ENCODE measurements at places on chromosomes 1 and 21.
A peak's percentile ranks its signal among the peaks of the same experiment; 100 is the strongest.

DNA sequence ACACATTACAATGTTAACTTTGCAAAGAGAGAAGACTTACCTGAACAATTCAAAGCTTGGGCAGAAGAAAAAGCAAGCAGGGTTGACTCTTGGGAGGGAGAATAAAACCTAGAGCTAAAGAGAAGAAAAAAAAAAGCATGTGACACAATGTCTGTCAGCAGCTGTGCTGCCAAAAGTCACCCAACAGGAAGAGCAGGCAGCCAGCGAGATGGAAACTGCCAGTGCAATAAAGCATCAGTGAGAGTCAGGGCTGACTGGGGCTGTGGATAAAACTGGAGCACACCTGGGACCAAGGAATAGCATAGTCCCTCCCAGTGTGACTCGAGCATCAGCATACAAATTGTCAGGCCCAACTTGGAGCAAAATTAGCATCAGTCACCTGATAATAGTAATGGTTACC is 65.0 kb upstream of the SLC22A15 start:
- DNase-seq: no peak

DNA sequence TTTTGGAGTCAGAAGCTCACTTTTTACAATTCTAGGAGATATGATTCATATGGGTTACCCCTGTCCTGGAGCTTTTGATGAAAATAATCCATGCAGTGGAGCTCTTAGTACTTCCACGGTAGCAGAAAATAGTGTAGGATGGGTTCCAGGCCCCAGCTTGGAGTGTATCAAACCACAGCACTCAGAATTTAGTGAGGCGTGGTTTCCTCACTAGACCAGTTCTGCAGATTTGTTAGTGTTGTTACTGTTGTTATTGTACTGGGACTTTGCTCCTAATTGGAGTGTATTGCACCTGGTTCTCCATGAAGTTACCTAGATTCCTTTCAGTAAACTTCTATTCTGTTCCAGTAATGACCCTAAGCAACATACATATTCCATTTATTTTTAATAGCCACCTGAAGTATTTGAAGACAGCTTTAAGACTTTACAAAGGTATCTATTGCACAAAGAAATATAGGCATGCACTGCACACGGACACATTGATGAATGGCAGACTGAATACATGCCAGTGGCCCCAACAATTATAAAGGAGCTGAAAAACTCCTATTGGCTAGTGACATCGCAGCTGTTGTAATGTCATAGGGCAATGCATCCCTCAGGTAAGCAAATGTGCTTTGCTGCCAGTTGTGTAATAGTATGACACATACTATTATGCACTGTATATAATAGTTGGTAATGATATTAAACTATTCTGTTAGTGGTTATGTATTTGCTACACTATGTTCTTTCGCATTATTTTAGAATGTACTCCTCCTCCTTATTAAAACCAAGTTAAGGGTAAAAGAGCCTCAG is 1058.0 kb downstream of the KCNT2 start:
- no peak for DNase-seq

DNA sequence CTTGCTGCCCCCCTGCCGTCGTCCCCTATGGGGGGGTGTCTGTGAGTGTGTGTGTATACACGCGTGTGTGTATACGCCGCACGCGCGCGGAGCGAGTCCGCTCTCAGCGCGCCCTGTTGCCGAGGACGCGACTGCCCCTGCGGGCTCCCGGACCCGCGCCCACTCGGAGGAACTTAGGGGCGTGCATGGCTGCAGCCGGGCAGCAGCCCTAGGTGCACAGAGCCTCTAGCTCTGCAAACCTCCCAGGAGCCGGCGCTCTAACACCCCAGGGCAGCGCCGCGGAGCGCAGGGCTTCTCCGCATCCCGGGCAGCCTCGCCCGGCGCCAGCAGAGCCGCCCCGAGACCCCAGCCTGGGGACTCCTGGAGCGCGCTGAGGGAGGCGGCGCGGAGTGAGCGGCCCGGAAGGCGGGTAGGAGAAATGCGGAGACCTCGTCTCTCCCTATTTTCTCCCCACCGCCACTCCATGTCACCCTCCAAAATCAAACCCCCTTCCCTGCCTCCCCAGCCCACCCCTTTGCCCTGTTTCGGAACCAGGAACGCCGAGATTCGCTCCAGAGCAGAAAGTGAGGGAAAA is 574 bp downstream of the ITPKB start:
- no peak for DNase-seq

- DNase-seq: no peak
These were observed 7.3 kb upstream of the ACOT11 start for GRCh38 chr1:54540582-54541295.

- no peak for DNase-seq
These were observed 169.2 kb upstream of the B3GALT2 start for GRCh38 chr1:193355626-193356025.

DNA sequence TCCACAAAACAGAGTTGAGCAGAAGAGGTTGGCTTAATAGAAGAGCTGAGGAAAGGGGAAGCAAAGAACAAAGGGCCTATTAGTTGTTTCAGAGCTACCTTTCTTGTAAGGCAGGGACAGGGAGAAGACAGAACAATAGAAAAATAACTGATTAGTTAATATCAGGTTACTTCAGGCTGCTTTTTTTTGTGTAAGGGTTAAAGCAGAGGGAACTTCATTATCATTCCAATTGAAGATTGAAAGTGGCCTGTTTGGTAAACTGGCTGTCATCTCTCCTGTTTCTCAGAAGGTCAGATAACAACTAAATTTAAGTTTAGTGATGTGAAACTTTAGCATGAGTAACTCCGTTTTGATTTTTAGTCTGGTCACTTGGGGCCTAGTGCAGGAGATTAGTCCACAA is 22.3 kb downstream of the CDC42 start:
- DNase-seq: no peak

DNA sequence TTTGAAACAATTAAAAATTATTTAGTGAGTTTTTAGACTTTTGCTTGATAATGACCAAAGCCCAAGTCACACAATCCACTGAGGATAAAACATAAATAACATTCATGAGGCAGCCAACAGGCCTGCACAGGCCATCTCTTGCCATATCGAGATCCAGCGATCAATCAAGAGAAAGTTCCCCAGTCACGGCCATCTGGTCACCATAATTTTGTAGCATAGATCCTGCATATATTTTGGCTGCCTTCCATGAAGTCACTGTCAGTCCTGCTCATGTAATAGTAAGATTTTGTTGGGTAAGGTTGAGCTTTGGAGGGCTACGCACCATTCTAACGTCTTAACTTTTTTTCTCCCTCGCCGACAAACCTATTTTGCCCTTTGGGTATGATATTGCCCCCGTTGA is 17.5 kb downstream of the KPNA6 start:
- no peak for DNase-seq

GRCh38 chr1:151504252-151504651 is 6.9 kb upstream of the CGN start:
- peak; percentile 26 for DNase-seq

DNA sequence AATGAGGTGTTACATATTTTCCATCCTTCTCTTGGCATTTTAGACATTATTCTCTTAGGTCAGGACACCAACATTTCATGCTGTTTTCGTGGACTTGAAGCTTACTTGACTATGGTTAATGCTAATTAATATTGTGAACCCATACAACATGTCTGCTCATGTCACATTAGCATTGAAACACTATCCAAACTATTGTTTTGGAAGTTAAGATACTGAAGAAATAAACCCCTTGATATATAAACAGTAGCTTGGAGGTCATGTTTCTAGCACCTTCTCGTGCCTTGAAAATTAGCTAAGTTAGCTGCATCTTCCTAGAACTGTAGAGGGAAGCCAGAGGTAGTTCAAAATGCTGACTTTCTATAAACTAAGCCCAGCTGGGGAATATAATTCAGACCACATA is 288.8 kb downstream of the LTN1 start:
- DNase-seq: no peak

DNA sequence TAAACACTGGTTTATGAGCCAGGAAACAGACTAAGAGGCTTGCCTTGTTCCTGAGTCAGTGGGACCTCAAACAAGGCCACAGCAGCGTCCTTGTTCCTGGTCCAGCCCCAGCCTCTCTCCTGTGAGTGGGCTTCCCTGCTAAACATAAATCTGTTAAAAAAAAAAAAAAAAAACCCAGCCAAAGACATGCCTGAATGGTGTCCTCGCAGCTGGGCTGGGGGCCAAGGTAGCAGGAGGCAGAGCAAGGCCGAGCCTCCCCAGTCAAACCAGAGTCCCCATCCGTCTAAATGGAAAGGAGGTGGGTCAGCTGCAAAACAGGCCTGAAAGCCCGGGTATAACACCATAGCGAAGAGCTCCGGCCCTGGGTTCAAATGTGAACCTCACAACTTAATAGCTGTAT is 18.1 kb upstream of the IFFO2 start:
- DNase-seq: no peak

DNA sequence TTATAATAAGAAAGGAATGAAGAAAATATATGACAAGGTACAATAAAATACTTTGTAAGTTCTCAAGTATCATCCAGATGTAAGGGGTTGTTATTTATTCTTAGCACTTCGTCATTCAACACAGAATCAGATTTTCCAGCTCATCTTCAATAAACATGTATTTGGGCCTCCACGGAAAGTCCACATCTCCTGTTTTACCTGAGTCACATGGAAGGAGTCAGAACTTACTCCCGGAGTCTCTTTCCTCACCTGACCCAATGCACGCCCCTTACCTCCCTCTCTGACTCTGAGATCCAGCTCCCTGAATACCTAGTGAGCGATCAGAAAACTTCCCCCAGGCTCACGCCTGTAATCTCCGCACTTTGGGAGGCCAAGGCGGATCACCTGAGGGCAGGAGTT is 1.5 kb upstream of the PMVK start:
- DNase-seq: no peak

DNA sequence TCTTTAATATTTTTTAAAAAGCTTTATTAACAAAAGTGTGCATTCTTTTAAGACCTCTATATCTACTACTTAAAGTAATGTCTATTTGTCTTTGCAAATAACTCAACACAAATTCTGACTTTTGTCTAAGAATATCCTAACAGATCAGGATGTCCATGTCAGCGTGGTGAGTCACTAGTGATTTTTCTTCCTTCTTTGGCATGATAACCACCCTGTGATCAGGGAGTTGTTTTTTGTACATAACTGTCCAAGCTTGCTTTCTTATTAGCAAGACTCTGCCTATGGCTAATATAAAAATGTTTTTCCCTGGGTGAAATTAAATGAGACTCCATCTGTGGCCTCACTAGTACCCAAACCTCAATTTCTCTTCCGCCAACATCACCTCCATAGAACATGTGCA is 688.9 kb upstream of the ADGRL2 start:
- DNase-seq: peak; percentile 82

DNA sequence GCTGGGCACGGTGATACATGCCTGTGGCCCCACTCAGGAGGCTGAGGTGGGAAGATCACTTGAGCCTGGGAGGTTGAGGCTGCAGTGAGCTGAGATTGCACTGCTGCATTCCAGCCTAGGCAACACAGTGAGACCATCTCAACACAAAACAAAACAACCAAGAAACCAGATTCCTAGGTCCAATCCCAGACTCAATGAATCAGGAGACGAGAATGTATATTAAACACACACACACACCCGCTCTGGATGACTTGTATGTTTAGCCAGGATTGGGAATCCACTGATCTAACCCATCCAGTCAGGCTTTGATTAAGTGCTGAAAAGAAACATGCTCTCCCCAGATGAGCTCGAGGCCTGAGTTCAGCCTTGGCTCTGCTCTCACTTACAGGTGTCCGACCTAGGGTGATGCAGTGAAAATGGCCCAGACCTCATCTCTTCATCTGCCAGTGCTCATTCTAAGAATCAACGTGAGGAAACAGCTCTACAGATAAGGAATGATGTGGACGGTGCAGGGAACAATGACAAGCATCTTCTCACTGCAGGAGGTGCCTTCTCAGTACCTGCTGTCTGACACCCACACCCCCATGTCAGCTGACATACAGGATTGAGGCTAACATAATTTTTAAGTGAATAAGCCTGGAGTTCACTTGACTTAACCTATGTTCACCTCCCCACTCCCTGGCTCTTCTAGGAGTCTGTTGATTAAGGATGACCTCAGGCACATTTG is 15.3 kb upstream of the SRSF4 start:
- peak; percentile 57 for DNase-seq

DNA sequence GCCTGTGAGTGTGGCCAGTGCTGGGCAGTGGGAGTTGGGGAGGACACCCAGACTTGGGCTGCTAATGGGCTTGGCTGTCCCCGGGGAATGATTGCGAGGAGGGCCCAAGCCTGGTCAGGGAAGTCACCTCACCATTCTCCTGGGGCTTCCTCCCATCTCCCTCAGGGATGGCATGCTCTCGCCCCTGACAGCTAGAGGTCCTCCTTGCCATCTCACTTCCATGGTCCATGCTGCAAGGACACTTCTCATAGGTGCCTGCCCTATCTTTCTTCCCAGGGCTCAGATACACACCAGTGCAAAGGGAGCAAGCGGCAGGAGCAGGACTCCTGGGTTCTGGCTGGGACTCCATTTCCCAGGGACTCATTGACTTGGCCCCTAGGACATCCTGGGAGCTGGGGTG is 4.1 kb downstream of the NTRK1 start:
- DNase-seq: no peak

DNA sequence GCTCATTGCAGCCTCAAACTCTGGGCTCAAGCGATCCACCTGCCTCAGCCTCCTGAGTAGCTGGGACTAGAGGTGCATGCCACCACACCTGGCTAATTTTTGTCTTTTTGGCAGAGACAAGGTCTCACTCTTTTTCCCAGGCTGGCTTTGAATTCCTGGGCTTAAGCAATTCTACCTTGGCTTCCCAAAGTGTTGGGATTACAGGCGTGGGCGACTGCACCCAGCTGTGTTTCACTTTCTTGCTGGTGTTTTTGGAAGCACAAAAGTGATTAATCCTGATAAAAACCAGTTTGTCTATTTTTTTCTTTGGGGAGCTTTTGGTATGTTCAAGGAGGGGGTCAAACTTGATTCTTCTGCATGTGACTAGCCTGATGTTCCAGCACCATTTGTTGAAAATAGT is 19.3 kb downstream of the RNF11 start:
- DNase-seq: no peak

DNA sequence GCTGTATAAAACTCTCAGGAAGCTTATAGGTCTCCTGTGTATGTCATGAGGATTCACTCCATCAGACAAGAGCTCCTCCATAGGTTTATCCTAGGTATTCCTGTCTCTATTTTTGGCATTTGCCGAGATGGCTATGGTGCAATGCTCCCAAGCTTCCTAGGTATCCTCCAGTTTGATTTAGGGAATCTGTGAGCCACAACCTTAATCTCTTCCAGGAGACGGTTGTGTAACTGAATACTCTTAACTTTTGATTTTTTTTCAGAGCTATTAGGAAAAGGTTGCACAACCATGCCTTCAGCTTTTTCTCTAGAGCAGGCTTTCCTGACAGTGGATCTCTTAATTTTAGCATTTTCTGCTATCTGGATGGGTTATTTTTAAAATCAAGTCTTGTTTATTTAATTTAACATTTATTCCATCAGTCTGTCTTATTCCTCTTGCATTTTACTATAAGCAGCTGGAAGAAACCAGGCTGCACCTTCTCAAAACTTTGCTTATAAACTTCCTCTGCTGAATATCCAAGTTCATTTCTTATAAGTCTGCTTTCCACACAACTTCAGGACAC is 69.4 kb upstream of the BACE2 start:
- no peak for DNase-seq

DNA sequence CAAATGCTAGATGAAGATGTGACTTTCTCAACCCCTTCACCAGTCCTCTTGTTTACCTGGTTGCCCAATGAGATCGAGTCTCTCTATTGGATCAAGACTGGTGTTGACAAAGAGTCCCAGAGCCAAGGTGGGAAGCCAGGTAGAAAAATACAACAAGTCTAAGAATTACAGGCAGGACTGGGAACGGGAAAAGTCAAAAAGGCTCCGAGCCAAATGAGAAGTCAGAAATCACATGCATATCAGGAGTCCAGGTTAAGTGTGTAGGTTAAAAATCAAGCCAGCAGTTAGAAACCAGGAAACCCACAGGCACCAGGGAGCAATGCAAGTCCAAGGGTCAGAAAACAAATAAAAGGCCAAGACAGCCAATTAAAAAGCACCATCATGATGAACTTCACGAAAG is 27.4 kb upstream of the DUSP23 start:
- DNase-seq: no peak

Measured in NCI-H226 (cell line).